ENCODE measurements at places on chromosomes 7 and 10. TPM values are rescaled to one million over a fixed set of nuclear protein-coding genes. Genes with fewer than 3 reads are reported as not detected.

Gene ZSWIM8
- polyA plus RNA-seq = 80.1 TPM

Gene CACNA2D1
- polyA plus RNA-seq = 105 TPM

Gene CTAGE8
- 1.4 TPM for polyA plus RNA-seq

Gene MCM10
- polyA plus RNA-seq = 4.8 TPM

Gene LRRC4
- 4.7 TPM for polyA plus RNA-seq

Gene FRAT1
- 1.8 TPM for polyA plus RNA-seq

Gene ARMC10
- 20.0 TPM for polyA plus RNA-seq

Gene ABCC2
- 0.75 TPM for polyA plus RNA-seq

Gene STMP1
- polyA plus RNA-seq = 49.1 TPM

Gene MBL2
- polyA plus RNA-seq = not detected

Gene SPDYE5
- polyA plus RNA-seq = 5.5 TPM

Gene SLC26A4
- 0.79 TPM for polyA plus RNA-seq

Gene UTF1
- not detected for polyA plus RNA-seq

Gene SLC18A3
- polyA plus RNA-seq = not detected

Gene CUL2
- 39.3 TPM for polyA plus RNA-seq

Gene WNT2
- 1.1 TPM for polyA plus RNA-seq

Gene CDH23
- polyA plus RNA-seq = 4.2 TPM

Gene CACNB2
- 1.2 TPM for polyA plus RNA-seq

Gene CALCR
- polyA plus RNA-seq = 11.0 TPM

Gene SFRP5
- 0.94 TPM for polyA plus RNA-seq

Gene EN2
- polyA plus RNA-seq = 1.0 TPM

Gene ANXA8
- polyA plus RNA-seq = not detected

All from hindlimb muscle (tissue), 1 donor.